ENCODE measurements at places on chromosomes 1 and 21. TPM values are rescaled to one million over a fixed set of nuclear protein-coding genes. Genes with fewer than 3 reads are reported as not detected.

The ZNF648 gene
- total RNA-seq: 0.23 TPM

The S100A7 gene
- not detected for total RNA-seq

The LCE1F gene
- not detected for total RNA-seq

The ABCA4 gene
- total RNA-seq: 1.8 TPM

GRCh38 chr1:201229771-201230635, 39.4 kb downstream of the IGFN1 start:
- peak; percentile 32 for DNase-seq

Data from ureter (tissue), 1 donor.